Chondrocyte (in vitro differentiated cells): ENCODE measurements at places on chromosomes 6 and 20.

GRCh38 chr6:110512991-110513390 is 36.6 kb upstream of the SLC22A16 start:
- DNase-seq: no peak

DNA sequence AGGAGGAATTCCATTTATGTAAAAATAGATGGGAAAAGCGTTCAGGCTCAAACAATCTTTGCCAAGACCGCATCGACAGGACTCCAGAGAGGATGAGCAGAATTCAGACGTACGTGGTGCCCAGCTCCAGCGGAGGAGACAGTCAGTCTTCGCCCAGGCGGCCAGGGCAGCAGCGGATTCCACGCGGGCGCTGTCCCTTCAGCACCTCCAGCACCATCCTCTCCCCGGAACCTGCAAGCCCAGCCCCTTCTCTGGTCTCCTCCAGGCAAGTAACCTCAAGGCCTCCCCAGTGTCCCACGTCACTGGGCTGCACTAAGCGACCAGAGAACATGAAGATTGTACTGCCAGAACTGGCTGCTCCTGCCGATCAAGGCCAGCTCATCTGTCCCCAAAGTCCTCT is 2.8 kb upstream of the KCNQ2 start:
- DNase-seq: no peak

DNA sequence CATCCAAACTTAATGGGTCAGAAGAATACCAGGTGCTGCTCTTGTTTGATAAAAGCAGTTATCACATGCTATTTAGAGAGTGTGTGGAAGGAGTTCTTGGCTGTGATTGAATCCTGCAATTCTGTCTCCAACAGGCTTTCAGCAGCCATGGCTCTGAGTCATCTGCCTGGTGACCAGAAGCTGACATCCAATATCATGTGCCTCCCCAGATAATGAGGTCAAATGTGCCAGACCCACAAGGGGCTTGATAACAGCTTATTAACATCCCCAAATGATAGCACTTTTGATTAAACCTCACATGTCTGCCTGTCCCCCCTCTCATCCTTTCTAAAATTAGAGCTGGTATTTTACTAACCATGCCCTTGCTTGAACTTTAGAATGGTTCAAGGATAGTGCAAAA is 175.7 kb upstream of the PLN start:
- no peak for DNase-seq

GRCh38 chr20:40899344-40899743 is 129.3 kb upstream of the TOP1 start:
- DNase-seq: no peak

GRCh38 chr20:3652221-3652620 is 11.0 kb downstream of the GFRA4 start:
- DNase-seq: no peak

GRCh38 chr6:72746276-72746675 is 124.4 kb downstream of the KCNQ5 start:
- DNase-seq: no peak
